Skeletal muscle cell (primary cell): ENCODE measurements at places on chromosomes 4 and X.

GRCh38 chr4:168622600-168622999 lies 125.7 kb downstream of the PALLD start:
- no peak for DNase-seq

- no peak for DNase-seq
These were observed 76.7 kb upstream of the NAF1 start for GRCh38 chr4:163243297-163243981.

- DNase-seq: no peak
These were observed 84.6 kb upstream of the DHX15 start for GRCh38 chr4:24668956-24669355.

GRCh38 chrX:12581546-12581945 lies 209.7 kb upstream of the PRPS2 start:
- DNase-seq: no peak

GRCh38 chr4:113997206-113997605 lies 17.8 kb upstream of the ARSJ start:
- no peak for DNase-seq

DNA sequence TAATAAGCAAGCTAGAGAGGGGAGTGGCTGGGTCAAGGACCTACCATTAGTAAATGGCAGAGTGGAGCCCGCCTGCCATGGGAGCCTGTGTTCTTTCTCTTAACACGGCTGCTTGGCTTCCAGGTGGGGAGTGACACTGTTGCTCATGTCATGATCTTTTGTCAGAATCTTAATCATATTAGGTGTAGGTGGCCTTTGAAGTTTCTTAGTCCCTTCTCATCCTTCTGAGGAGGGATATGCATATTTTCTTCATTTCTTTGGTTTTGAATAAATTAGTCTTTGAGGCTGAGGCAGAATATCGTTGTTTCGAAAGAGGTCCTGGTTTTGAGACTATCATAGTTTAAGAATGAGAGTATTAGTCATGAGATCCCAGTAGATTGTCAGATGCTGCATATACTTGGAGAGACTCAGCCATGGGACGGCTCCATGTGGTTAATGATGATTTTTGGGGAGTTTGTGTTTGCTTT lies 28.9 kb downstream of the SNX25 start:
- DNase-seq: peak; percentile 36

- DNase-seq: peak; percentile 56
These were observed 272.1 kb upstream of the HS3ST1 start for GRCh38 chr4:11700751-11701226.

DNA sequence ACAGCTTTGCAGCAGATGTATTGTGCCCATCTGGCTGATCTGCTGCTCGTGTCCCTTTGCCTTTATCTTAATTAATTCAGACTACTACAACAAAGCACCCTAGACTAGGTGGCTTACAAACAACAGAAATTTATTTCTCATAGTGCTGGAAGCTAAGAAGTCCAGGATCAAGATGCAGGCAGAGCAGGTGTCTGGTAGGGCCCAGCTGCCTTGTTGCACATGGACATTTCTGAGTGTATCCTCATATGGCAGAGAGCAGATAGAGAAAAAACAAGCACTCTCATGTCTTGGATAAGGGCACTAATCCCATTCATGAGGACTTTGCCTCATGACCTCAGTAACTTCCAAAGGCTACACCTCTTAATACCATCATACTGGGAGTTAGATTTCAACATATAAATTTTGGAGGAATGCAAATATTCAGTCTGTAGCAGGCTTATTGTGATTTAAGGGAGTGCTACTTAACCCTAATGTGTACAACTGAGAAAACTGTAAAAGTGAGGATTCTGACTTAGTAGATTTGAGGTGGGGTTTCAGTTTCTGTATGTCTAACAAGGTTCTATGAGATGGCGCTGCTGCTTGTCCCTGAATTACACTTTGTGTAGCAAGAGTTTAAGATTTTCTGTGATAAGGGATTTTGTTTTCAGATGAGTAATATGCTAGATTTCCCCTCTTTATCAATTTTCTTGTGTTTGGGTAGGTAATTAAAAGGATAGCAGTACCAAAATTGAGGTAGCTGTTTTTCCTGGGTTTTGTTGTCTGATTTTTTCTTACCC lies 473.2 kb upstream of the TECRL start:
- no peak for DNase-seq

DNA sequence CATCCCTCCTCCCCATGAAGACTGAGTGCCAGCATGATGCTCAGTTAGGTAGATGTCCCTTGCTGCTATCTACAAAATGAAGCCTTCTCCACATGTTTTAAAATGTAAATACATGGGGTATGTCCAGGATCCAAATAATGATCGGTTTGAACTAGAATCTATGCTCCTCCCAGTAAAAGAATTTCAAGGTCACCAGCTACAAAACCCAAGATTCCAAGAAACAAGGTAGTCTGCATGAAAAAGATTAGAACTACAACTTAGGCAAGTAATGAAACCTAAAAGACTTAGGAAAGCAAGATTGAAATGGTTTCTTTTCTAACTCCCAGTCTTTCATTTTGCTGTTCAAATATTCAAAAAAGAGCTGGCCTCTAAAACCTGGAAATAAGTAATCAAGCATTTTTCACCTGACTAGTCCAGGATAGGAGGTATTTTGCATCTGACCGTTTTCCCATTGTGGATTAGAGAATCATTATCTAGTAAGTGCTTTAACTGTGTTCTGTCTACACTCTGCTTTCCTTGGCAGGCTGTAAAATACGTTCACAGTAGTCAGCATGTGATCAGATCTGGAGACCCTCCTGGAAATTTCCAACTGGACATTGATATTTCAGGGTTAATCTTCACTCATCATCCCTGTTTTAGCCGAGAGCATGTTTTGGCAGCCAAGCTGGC lies 57.4 kb downstream of the CC2D2A start:
- no peak for DNase-seq

GRCh38 chr4:46270986-46271596 lies 118.8 kb downstream of the GABRA2 start:
- DNase-seq: no peak

- no peak for DNase-seq
These were observed 35.8 kb upstream of the LARP1B start for GRCh38 chr4:128025319-128025718.

DNA sequence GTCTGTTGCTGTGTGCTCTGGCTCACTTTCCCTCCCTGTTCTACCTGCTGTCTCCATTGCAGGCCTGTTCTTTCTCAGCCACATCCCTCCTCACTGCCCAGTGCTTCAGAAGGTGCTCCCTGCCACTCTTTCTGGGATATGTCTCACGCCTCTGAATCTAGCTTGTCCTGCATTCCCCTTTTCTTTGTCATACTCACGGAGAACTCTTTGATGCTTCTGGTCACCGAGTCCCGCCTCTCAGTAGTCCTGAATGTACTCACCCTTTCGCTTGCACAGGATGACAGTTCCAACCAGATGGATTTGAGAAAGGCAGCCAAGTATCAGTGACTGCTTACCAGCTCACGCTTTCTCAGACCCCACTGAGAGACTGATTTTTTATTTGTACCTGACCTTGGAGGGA lies 65.2 kb upstream of the TLR2 start:
- DNase-seq: no peak
